ENCODE measurements at places on chromosomes 11 and 22.

DNA sequence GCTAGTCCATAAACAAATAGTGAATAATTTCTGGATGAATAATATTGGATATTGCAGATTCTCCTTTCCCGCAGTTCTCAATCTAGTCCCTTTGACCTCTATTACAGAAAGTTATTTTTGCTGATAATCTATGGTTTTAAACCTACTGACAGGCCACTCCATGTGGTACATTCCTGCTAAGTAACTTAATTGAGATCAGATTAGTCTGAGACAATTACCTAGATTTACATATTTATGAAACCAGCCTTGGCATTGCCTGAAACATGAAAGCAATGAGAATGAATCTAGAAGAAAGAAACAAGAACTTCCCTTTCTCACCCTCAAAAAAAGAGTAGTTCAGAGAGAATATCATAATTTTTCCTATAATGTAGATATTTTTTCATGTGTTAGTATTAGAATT, 964.2 kb downstream of the JRKL start:
- DNase-seq: no peak

GRCh38 chr11:118659314-118659952, 20.0 kb downstream of the TREH start:
- DNase-seq: peak; percentile 91

DNA sequence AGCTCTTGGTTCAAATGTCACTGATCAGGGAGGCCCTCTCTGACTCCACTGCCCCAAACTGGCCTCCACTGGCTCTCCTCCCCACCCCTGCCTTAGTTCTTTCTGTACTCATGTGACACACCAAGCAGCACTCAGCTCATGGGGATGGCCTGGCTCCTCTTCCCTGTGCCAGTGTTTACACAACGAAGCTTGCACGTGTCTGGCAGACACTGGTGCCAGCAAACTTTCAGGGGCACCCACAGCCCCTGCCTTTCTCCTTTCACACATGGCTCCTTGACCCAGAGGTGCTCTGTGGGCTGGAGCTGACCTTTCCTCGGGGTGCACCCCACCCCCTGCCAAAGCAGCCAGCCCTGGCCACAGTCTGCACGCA, 37.6 kb upstream of the PARVG start:
- DNase-seq: no peak

GRCh38 chr11:115420505-115420904, 83.7 kb downstream of the CADM1 start:
- DNase-seq: no peak

DNA sequence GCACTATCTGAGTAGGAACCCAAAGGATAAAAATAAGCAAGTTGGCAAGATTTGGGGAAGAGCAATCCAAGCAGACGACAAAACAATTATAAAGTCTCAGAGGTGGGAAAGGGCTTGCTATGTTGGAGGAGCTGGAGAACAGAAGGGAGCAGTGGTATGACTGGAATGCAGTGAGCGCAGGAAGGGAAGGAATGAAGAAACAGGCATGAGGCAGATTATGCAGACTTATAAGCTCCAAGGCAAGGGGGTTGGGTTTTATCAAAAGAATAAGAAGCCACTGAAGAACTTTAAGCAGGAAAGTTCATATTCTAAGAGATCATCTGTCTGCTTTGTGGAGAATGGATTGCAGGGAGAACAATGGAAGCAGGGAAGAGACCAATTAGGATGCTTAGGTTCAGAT, 31.7 kb downstream of the PGM2L1 start:
- DNase-seq: peak; percentile 57

DNA sequence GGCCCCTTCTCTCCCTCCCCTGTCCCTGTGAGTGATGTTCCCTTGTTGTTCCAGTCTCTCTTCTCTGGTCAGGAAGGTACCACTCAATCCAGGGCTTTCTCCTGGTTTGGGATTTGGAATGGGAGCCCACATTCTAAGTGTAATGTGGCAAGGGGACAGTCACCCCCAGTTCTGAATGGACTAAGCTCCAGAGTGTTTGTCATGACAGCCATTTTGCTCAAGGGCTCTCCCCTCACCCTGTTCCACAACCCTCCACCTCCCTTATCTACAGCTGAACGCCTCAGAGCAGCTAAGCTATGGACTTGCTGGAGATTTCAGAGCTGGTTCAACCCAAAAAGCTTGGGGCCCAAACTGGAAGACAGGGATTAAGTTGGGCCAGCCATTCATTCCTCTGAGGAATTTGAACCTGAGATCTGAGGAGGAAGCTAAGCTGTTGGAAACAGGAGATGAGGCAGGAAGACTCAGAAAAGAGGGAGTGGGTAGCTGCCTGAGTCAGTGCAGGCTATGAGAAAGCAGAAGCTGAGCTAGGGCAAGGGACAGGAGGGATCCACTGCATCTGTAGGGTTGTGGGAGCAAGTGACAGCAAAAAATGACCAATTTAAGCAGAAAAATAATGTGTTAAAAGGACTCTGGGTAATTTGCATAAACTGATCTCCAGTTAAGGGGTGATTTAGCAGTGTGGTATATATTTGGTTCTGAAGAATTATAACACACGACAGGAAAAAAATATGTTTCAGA, 22.9 kb upstream of the FCHSD2 start:
- DNase-seq: no peak

GRCh38 chr11:83255366-83255765, 30.8 kb downstream of the CCDC90B start:
- peak; percentile 20 for DNase-seq

DNA sequence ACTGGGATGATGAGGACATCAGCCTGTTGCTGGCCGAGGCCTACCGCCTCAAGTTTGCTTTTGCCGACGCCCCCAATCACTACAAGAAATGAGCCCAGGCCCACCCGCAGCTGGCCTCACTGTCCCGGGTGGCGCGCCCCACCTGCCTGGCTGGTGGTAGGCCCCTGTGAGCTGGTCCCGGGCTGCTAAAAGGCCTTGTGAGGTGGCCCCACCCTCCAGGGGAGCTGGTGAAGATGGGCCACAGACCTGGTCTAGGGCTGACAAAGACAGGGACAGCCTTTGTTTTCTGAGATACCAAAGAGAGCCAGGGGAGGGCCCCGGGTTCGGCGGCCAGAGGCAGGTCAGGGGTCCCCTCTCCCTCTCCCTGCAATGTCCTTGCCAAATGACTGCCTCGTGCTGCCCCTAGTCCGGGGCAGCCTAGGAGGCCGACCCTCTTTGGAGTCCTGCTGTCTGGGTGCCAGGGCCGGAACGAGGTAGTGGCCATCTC, 411.1 kb downstream of the TBC1D22A start:
- DNase-seq: no peak

DNA sequence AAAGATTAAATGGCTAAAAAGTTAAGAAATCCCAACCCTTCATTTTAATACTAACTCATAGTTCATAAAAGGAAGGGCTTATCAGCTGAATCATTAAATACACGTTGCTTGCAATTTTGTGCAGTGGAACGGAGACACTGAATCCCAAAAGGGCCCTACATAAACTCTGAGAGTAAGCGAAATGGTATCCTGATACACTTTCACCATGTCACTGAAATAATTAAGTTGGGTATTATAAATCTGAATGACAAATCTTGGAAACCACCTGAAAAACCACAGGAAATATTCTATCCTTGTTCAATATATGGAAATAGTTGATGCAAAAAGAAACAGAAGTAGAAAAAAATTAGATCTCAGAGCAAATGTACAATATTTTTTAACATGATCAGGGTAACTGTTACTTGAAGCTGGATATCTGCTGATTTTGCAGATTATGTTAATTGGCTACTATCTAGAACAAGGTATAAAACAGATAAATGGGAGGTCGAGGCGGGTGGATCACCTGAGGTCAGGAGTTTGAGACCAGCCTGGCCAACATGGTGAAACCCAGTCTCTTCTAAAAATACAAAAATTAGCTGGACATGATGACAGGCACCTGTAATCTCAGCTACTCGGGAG, 55.1 kb downstream of the MAML2 start:
- DNase-seq: no peak

- DNase-seq: no peak
Measured at GRCh38 chr11:20631519-20632168, 32.2 kb downstream of the SLC6A5 start.

DNA sequence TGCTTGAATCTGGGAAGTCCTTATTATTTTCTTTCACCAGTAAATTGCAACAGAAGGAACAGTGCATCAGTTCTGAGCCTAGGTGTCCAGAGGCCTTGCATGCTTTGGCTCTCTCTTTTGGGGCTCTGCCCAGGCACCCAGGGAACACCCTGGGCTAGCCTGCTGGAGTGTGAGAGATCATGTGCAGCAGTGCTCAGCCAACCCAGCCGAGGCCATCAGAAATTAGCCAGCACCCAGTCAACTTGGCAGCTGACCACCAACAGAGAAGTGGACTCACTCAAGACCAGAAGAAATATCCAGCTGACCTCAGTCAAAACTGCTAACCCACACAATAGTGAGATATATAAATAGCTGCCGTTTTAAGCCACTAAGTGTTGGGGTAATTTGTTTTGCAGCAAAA, 11.2 kb upstream of the P4HA3 start:
- peak; percentile 63 for DNase-seq

- no peak for DNase-seq
Measured at GRCh38 chr22:46366801-46367706, 31.5 kb downstream of the TRMU start.

GRCh38 chr22:49037701-49038245, 789.9 kb downstream of the BRD1 start:
- no peak for DNase-seq

Data from GM23248 (cell line).